ENCODE measurements at places on chromosomes 6 and 20.

DNA sequence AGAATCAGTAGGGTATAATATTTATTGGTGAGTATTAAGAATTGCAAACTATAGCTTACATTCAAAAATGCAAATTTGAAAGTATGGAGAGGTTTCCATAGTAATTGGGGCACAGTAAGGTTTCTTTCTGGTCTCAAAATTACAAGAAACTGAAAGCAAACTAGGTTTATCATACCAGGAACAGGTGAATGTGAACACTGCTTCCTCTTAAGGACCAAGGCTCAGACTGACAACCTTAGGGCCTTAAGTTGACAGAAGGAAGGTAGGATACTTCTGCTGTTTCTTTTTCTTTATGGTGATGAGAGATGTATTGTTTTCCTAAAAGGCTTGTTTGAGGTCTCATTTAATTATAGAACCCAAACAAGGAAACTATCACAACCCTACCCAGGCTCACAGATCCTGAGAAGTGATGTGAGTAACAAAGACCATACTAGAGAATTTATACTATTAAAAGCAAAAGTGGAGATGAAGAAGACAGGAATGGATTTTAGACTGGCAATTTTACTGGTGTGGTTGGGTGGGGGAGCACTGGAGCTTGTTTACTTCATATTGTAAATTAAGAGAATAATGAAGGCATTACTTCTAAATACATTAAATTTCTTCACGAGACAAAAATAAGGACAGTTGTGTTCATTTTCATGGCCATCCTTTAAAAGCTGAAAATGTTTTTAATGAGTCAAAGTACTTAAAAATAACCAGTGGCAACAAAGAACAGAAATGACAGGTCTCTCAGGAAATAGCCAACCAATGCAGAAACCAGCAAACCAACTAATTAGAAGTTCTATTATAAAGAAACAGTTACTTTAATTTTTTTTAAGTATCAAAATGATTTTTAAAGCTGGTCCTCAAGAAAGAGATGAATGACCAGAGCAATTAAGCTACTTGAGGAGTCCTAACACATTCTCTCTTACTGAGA is 21.3 kb downstream of the STAU1 start:
- DNase-seq: no peak

DNA sequence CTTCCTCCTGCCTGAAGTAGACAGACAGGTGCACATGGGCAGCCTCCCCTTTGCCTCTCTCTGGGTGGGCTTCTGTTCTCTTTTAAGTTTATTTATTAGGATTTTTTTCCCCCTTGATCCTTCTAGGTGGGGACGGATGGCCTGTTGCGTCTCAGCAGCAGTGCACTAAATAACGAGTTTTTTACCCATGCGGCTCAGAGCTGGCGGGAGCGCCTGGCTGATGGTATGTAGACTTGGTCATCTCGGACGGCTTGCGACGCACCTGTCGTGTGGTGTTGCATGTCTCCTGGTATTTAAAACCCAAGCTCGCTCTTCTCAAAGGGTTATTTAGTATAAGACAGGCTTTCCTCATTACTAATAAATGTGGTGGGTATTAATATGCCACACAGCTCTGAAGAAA is 73.3 kb downstream of the ASXL1 start:
- DNase-seq: no peak

DNA sequence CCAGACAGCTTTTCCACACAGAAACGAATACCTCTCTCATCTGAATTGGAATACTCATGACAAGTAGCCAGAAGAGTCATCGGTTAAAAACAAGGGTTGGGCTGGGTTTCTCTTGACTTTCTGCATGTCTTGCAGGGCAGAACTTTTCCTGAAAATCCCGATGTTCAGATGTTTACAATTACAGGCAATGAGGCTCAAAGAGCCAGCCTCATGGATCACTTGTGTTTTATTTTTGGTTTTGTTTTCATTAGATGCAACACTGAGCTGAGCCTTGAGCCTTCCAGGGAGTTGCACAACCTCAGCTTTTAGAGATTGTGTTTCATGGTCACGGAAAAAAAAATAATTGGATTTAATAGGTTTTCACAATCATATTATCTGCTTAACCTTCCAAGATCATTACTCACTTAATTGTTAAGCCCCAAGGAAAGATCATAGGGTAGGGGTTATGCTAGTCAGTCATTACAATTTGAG is 288.1 kb upstream of the PRDM1 start:
- no peak for DNase-seq

DNA sequence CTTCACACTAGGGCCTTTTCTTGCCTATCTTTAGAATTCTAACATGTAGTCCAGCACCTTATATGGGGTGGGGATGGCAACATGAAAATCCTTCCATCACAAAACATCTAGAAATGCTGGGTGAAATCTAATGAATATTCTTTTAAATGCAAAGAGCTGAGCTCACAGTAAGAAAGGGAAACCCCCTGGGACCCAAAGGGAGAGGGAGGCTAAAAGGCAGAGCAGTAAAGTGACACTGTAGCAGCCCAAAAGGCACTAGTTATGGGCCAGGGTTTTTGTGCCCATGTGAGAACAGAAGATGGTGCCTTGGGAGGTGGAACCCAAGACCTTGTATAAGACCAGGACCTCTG is 66.7 kb downstream of the TRAM2 start:
- no peak for DNase-seq

GRCh38 chr6:165841153-165841558 is 178.1 kb upstream of the PDE10A start:
- no peak for DNase-seq

- peak; percentile 3 for DNase-seq
These were observed 124.3 kb upstream of the MLIP start for GRCh38 chr6:53986721-53987521.

DNA sequence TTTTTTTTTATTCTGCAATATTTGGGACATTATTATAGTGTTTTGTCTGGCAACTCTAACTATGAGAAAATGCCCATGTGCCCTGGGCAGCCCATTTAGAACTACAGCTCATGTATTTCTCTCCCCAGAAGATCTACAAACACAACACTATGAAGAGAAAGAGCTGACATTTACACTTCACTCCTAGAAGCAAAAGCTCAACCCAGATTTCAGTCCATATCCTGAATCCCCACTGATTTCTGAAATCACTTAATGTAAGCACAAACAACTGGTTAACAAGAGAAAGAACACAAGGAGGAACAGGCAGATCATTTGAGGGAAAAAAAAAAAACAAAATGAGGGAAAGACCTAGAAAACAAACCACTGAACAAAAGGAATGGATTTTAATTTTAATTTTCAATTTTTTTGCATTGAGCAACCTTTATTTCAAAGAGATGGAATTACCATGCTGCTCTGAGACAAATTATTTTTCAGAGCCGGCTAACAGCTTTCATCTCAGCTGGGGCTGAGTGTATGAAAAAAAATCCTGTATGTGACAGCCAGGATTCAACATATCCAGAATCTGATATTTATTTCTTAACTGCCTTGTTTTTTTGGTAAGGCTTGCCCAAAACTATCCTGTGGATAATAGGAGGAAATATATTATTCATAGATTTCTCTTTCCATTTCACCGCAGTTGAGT is 32.5 kb downstream of the KIAA0319 start:
- no peak for DNase-seq

Measured in amygdala (tissue), 56 donors.